ENCODE measurements at places on chromosomes 7 and 10. TPM values are rescaled to one million over a fixed set of nuclear protein-coding genes. Genes with fewer than 3 reads are reported as not detected.
A peak's percentile ranks its signal among the peaks of the same experiment; 100 is the strongest.

DNA sequence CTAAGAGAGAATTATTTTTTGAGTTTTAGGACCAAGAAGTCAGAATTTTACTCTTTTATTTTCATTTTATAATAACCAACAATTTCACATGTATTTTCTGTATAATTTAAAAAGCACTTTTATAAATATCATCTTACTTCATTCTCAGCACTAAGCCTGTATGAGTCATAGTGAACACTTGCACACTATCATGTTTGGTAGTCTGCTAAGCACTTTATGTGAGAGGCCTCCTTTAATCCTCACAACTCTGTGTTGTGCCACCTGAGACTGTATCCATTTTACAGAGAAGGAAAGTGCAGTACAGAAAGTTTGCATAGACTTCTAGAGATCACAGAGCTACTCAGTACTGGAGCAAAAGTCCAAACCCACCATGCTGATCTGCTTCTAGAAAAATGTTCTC, 939.6 kb downstream of the NRG3 start:
- no peak for DNase-seq

DNA sequence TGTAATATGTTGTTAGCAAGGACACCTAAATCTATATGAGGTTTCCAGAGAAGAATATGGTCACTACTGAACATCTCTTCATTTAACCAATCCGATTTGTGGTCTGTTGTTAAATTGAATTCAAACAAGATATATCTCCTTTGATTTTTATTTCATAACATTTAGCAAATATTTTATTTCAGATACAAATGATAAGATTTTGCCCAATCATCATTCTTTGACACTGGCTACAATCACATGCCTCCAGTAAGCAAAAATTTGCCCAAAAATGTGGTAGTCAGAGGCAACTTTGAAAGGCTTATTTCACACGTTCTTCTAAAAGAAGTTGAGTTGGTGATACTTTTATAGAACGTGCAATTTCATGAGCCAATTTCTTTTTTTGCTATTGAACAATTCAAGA, 44.7 kb upstream of the AGMO start:
- DNase-seq = no peak

DNA sequence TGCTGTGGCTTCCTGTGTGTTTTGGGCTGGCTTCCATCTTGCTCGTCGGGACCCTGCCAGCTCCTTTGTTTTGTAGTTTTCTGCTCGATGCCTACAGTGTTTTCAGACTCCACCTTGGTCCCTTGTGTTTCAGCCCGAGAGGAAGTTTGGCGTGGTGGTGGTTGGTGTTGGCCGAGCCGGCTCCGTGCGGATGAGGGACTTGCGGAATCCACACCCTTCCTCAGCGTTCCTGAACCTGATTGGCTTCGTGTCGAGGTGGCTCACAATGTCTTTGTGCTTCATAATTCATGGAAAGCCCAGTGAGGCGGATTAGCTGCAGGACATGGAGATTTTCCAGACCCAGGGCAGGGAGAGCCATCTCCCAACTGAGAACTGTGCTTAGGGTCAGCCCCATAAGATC, 29.3 kb downstream of the BLVRA start:
- no peak for DNase-seq

GRCh38 chr10:31018356-31018750, 13.3 kb downstream of the ZNF438 start:
- DNase-seq = no peak

- no peak for DNase-seq
Observed at GRCh38 chr10:126423732-126424491, 35.6 kb upstream of the ADAM12 start.

GRCh38 chr7:55056577-55057480, 38.0 kb downstream of the EGFR start:
- DNase-seq = no peak

GRCh38 chr10:42304341-42304740, 334.0 kb downstream of the ZNF33B start:
- no peak for DNase-seq

DNA sequence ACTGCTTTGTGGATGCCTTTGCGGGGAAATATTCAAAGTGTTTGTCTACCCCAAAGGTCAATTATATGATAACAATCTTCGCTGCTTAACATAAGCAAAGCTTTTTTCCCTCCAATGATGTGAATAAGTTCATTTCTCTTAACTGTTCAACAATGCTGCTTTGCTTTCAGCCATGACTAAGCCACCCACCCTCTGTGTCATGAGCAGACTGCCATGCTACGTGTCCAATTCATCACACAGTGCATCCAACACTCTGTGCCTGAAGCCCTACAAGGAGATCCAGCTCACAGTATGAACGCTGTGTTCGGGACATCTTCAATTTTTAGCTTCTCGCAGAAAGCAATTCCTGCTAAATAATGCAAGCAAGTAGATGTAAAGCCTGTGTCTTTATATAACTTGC, 5.7 kb upstream of the TAS2R40 start:
- no peak for DNase-seq

GRCh38 chr10:89789188-89789877, 87.9 kb downstream of the KIF20B start:
- peak; percentile 19 for DNase-seq

DNA sequence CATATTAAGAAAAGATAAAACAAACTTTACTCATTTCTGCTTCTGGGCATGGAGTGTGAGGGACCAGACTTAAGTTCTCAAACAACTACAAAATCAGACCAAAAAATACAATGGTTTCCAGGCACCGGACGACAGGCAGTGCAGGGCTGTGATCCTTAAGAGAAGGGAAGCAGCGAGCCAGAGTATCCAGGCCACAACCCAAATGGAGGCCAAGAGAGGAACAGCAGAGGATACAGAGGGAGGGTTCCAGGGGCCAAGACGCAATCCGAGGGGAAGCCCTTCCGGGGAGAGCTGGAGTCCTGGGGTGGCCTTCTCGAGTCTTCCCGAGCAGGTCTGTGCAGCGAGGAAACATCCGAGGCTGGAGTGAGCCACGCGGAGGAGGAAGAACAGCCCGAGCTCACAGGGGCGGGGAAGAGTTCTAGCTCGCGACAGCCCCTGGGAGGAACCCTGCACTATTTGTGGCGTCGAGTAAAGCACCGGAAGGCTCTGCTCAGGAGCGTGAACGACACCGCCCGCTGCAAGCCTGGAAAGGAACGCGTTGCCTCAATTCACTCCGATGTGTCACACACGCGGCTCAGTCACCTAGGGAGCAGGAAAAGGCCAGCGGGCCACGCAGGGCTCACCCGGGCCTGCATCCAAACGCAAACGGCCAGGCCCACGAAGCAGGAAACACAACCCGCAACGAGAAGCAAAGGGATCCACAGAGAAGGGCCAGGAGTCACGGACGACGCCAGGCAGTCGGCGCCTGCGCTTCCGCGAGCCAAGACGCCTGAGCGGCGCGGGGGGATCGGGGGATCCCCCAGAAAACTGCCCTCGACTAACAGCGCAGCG, 933 bp upstream of the RNF32 start:
- DNase-seq = peak; percentile 31

- no peak for DNase-seq
Observed at GRCh38 chr7:28580665-28581064, 168.3 kb downstream of the CREB5 start.

GRCh38 chr10:44589181-44589943, 204.5 kb upstream of the CXCL12 start:
- no peak for DNase-seq

- DNase-seq = no peak
Observed at GRCh38 chr10:61760943-61761824, 98.5 kb downstream of the CABCOCO1 start.

GRCh38 chr10:124560377-124561105, 98.9 kb downstream of the LHPP start:
- DNase-seq = no peak

DNA sequence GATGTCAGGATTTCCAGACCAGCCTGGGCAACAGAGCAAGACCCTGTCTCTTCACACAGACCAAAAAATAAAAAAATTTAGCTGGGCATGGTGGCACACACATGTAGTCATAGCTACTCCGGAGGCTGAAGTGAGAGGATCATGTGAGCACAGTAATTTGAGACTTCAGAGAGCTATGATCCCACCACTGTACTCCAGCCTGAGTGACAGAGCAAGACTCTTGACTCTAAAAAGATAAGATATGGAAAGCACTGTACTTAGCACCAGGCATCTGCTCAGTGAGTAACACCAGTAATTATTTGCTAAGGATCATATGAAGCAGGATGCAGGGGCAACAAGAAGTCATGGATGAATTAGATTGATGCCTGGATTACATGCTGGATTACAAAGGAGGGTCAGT, 128.8 kb downstream of the CALN1 start:
- DNase-seq = no peak

DNA sequence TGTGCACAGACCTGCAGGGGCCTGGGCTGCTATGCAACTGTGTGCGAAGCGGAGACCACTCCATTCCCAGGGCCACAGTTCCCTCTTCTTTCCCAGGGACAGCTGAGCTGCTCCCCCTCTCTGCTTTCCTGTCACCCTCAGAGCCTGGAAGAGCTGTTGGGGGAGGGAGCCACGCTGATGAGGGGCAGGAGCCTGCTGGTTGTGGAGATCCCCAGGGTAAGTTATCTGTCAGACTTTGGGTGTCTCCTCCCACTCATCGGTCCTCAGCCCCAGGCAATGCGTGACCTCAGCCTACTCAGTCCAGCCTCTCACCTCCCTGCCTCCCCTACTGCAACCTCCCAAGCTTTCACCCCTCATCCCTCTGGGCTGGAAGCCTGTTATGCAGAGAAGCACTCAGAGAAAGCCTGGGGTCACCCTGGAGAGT, 53.5 kb downstream of the ZNF467 start:
- DNase-seq = no peak

GRCh38 chr7:45590679-45591057, 16.5 kb downstream of the ADCY1 start:
- DNase-seq = no peak

DNA sequence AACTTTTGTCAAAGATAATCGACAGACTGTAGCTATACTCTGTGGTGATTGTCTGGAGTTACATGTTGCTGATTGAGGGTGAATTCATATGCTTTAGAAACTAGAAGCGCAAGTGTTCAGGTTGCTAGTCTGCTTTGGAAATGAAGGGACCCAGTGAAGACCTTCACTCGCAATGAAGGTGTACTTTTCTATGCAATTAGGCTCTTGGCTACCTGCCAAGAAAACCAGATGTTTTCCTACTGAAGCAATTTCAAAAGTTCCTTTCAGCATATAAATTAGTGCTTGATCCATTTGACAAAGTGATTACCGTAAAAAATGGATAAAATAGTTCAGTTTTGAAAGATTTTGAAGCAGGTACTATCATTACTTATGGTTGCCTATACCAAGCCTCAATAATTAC, 10.0 kb upstream of the STK31 start:
- DNase-seq = no peak

DNA sequence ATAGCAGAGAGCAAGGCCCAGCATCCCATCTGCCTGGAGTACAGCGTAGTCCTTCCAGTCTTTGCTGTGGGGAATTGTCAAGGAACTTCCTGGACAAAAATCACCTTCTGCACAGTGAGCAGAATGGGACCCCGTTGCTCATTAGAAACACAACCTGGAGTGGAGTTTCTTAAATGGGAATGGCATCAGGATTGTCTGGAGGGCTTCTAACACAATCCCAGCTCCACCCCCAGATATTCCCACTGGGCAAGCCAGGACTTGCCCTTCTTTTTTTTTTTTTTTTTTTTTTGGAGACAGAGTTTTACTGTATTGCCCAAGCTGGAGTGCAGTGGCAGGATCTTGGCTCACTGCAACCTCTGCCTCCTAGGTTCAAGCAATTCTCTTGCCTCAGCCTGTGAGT, 356.4 kb downstream of the GALNT17 start:
- DNase-seq = no peak

- DNase-seq = no peak
Observed at GRCh38 chr7:155358948-155359712, 61.5 kb downstream of the INSIG1 start.

DNA sequence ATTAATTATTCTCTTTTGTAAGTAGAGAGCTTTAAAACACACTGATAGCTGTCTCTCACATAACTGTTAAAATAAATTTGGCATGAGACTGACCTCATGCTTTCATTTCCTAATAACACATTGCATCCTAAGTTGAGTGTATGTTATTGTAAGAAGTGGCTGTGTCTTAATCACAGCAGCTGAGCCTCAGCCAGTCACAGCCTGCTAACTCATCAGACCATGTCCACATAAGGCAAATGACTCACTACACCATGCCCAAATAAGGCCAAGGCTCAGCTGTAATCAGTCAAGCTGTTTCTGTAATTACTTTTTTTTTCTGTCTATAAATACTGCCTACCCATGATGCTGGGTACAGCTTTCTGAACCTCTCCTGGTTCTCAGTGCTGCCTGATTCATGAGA, 860.9 kb downstream of the XPNPEP1 start:
- no peak for DNase-seq

GRCh38 chr7:33129806-33130153, 416 bp downstream of the BBS9 start:
- peak; percentile 33 for DNase-seq

- DNase-seq = no peak
Observed at GRCh38 chr10:68333440-68334431, 1.0 kb upstream of the PBLD start.

DNA sequence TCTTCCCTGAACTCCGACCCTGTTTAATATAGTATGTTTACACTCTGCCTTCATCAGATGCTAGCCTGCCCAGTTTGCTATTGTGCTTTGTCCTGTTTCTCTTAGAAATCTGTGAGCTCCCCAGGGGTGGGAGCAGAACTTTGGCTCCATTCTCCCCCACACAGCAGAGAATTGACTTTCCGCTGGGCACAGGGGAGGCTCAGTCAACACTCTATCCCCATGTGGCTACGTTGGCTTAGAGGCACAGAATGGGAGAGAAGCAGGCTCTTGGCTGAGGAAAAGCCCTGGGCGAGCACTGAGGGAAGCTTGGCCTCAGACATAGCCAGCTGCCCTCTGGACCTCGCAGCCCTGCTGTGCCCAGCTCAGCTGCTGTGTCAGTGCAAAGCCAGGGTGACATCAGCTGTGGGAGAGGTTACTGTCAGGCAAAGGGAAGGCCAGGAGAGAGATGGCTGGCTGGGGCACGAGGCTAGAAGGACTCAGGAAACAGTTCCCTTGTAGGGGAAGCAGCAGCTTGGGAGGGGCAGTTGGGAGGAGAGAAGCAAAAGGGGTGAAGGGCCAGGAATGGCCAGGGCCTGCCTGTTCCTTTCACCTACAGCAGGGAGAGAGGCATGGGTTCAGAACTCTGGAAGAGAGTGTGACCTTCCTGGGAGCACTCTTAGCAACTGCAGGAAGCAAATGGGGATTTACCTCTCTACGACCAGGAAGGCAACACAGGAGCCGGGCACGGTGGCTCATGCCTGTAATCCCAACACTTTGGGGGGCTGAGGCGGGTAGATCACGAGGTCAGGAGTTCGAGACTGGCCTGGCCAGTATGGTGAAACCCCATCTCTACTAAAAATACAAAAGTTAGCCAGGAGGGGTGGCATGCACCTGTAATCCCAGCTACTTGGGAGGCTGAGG, 5.8 kb upstream of the SCD start:
- no peak for DNase-seq

Gene ADIRF
- total RNA-seq = not detected

Gene NAT16
- total RNA-seq = not detected

Gene ASB10
- not detected for total RNA-seq

Gene PIK3AP1
- 2.7 TPM for total RNA-seq

Gene FBXL13
- total RNA-seq = 0.83 TPM

Gene FAM237B
- total RNA-seq = not detected

Gene LIPJ
- not detected for total RNA-seq

Gene KCND2
- not detected for total RNA-seq

Gene EVX1
- not detected for total RNA-seq

Gene MSRB2
- total RNA-seq = 8.2 TPM

Gene CDC14C
- not detected for total RNA-seq

Gene AGBL3
- 2.1 TPM for total RNA-seq

Gene AKR1C1
- 0.86 TPM for total RNA-seq

All from activated CD4-positive, alpha-beta T cell treated with anti-CD3 and anti-CD28 coated beads for 36 hours (primary cell).